Stimulated activated CD8-positive, alpha-beta memory T cell treated with anti-CD3 and anti-CD28 coated beads, Interleukin-7, amount 100 ng/mL, for 1 hour (primary cell): ENCODE measurements at places on chromosomes 2 and 18.

DNA sequence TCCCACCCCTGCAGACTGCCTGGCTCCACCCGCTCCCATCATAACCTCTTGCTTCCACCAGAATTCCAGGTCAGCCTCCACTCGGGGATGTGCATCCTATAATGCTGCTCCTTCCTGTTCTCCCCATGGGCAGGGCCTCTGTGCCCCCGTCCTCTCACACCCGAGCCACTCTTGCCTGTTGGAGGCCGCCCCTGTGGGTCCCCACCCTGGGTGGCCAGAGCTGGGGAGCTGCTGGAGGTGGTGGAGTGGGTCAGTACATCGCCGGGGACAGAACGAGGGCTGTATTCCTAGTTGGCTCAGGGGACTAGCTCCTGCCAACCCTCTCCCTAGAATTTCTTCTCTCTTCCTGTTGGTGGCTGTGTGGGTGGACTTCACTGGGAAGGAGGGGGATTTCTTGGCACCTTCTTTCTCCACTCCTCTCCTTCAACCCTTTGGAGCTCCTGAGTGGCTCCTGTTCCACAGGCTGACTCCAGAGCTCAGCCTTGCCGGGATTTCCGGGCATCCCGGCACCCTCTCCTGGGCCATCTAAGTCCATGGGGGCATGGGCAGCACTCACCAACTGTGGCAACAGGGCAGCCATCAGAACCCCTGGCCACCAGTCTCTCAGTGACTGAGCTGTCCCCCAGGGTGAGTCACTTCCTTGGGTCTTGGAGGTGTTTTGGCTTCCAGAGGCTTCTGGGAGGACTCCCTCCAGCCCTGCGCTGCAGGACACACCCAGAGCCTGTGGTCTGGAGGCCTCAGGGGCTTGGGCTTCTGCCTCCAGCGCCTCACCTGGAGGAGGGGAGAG lies 88.2 kb upstream of the MCFD2 start:
- no peak for DNase-seq

GRCh38 chr2:170206246-170206645 lies 28.3 kb downstream of the MYO3B start:
- DNase-seq, result no peak

GRCh38 chr2:168152902-168153530 lies 94.4 kb downstream of the STK39 start:
- no peak for DNase-seq

DNA sequence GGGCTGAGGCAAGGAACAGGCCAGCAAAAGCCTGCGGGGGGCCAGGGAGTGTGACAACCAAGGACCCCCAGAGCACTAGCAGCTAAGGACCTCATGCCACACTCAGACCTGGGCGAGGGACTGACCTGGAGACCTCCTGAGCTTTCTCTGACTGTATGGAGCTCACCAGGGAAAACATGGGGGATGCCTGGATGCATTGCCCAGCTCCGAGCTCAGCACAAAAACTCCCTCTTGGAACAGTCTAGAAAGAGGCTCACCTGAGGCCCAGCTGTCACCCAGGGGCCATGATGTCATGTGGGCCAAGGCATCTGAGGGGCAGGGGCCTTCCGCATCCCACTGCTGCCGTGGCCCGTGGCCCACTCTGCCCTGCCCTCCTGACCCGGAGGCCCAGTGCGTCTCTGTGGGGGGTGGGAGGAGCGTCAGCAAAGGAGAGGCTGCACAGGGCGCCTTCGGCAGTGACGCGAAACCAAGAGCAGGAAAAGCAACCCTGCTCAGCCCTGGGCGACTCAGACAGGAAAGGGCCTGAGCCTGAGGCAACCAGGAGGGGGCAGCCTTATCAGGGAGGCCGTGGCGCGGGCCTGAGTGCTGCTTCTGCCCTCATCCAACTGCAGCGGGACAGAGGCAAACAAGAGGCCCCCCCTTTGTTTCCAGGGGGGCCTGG lies 57.3 kb upstream of the ALPP start:
- no peak for DNase-seq

DNA sequence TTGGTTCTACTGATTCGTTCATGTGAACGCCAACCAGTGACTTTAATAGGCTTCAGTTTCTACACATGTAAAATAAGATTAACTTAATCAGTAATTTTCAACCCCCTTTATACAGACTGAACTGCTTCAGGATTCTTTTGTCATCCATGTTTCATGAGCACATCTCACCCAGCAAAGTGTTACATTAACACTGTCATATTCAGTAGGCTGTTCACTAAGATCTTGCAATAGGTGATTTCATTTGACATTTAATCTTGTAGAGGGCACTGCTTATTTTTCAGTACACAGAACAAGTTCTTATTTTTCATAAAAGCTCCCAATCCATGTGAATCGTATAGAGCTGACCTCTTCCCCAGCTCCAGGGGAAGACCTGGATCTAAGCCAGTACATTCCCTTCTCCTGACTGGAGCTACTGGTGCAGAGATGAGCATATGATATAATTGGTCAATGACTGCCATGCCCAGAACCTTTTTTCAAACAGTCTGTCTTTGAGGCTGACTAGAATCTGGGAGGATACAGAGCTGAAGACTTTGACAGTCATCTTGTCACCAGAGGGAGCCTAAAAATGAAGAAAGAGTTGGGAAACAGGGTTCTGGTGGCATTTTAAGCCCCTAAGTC lies 72.2 kb upstream of the CHRNA1 start:
- no peak for DNase-seq

GRCh38 chr2:145752091-145752806 lies 1232.3 kb upstream of the ZEB2 start:
- no peak for DNase-seq

- DNase-seq, result no peak
Observed at GRCh38 chr2:27647289-27647688, 16.1 kb downstream of the SUPT7L start.

DNA sequence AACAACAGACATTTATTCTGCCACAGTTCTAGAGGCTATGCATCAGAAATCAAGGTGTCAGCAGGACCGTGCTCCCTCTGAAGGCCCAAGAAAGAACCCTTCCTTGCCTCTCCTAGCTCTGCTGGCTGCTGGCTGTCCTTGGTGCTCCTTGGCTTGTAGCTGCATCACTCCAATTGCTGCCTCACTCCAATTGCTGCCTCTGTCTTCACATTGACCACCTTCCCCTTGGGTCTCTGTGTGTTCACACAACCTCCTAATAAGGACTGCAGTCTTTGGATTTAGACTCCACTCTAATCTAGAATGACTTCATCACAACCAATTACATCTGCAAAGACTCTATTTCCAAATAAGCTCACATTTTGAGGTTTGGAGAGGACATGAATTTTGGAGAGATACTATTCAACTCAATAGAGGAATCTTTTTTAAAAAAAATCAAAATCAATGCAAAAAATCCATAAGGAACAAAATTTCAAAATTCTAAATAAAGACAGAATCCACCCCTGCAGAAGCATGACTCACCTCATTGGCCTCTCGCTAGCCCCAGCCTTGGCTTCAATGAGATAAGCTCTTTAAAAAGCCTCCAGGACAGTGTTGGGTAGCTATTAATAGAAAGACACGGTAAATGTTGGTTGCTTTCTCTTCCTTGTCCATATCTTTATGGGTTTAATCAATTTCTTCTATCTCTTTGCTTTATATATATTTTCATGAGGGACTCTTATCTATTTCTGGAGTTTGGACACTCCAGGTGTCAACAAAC lies 267.6 kb upstream of the MGAT5 start:
- DNase-seq, result no peak
